ENCODE measurements at places on chromosomes 2 and 18.

DNA sequence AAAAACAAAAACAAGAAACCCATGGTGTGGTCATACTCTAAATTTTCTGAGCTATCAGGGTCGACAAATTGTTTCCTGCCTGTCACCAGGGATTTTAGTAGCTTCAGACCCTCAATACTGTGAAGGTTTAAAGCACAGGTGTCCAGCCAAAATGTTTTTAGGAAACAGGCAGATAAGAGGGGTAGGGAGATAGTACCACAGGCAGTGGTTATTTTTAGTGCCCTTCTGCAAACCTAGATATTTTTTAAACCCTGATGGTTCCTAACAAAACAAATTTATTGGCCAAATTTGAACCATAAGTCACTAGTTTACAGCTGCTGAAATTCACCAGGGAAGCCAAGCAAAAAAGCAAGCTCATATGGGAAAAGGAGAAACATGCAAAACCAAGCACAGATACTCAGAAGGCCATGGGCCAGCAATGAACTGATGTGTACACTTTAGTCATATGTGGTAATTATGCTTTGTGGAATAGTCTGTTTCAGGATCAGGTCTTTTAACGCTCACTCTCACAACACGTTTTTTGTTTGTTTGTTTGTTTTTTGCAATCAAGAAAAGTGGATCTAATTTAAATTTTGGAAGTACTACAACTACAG is 156.8 kb upstream of the STK17B start:
- DNase-seq = no peak

DNA sequence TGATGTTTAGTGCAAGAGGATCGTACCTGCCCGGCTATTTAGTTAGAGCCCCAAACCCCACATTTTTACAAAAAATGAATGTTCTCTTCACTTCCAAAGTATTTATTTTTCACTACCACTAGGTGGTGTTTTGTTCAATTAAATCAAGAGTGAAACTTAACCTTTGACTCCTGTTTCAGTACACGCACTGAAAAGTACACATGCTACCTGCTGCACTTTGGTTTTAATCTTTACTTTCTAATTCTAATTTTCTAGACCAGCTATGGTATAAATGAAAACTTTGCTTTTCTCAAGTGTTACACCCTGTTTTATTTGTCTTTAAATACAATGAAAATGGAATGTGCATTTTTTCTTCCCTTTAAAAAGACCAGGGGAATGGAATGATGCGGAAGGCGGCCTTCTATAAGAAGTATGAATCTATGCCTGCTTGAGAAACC is 31.4 kb upstream of the CHN1 start:
- DNase-seq = peak; percentile 17

- DNase-seq = no peak
Measured at GRCh38 chr18:48407358-48407757, 1.8 kb downstream of the ZBTB7C start.

DNA sequence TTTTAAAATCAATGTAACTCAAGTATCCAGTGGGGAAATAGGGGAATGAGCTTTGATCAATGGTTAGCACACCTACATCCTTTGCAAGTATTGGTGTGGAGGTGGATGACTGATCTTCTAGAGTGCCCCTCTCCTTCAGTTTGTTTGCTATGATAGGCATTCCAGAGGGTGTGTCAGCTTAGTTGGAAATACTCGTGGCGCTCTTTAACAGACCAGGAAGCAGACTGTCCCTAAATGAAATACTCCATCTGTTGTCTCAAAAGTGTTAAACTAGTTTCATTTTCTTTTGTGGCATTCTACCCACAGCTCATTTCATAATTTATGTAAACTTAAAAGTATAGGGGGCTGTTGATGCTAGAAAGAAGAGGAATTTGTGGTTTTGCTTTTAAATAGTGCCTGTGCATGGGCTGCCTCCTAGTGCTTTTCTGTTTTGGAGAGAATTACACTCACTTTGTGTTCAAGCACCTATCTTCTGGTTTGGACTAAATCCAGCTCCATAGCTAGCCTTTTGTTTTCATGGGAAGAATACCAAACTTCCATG is 66.2 kb downstream of the STAT1 start:
- peak; percentile 66 for DNase-seq

DNA sequence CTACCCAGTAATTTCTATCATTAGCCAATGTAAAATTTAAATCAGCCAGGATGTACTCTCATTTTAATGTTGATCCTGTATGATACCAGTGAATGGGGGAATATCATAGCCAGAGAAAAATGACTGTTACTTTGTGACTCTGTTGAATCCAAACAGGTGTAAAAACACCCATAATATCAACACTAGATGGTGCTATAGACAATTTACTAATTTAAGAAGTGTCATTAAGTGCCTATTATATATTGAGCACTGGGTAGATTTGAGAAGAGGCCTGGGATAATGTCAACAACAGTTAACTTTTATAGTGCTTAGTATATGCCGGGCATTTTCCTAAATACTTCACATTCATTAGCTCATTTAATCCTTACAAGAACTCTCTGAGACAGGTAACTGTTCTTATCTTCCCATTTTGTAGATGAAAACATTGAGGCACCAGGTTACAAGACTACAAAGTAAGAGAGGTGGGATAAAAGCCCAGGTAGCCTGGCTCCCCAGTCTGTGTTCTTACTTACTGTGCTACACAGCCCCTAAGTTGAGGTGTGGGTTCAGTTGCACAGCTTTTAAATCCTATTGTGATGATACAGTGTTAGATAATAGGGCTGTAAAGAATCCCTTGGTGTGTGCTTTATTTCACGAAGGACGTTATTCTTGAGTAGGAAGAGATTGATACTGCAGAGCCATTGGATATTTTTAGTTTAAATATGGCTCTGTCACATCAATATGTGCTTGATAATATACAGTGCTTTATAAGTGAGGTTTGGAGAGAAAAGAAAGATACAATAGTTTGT is 325.5 kb downstream of the AGPS start:
- DNase-seq = no peak

DNA sequence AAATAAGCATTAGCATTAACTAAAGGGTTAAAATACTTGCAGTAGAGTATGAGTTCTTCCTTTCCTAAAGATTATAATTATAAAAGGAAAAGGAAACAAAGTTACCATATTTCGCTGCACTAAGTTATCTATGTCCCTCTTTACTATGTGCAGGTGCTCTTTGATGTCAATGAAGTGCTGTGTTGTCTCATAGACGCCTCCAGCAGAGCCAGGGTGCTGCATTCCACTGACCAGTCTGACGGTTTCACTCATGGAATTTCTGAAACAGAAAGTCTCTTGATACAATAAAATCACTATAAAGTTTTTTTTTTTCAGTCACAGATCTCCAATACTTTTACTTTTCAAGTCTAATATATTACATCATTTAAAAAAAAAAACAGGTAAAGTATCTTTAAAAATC is 14.5 kb upstream of the CPLX4 start:
- no peak for DNase-seq

GRCh38 chr2:190482451-190482850 is 52.1 kb downstream of the NEMP2 start:
- DNase-seq = no peak

GRCh38 chr2:100832885-100833284 is 12.9 kb downstream of the NPAS2 start:
- no peak for DNase-seq

- DNase-seq = peak; percentile 1
Measured at GRCh38 chr18:61400716-61401115, 67.5 kb downstream of the CDH20 start.

DNA sequence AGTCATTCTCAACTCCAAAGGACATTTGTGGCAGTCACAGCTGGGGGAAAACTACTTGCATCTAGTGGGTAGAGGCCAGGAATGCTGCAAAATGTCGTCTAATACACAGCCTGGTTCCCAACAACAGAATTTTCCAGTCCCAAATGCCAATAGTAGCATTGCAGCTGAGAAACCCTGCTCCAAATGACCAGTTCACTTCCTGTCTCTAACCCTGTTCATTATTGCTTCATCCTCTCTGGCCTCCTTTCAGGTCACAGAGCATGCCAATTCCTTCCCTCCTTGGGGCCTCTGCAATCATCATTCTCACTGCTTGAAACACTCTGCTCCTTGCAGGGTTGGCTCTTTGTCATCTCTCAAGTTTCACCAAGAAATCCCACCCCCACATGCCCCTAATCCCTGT is 139.1 kb downstream of the IRS1 start:
- no peak for DNase-seq

- no peak for DNase-seq
Measured at GRCh38 chr18:48645427-48646002, 106.7 kb downstream of the CTIF start.

- peak; percentile 66 for DNase-seq
Measured at GRCh38 chr2:48531141-48531648, 1.2 kb downstream of the STON1 start.

- no peak for DNase-seq
Measured at GRCh38 chr2:86789687-86790133, 1.0 kb downstream of the CD8A start.

GRCh38 chr2:54673501-54673998 is 49.9 kb upstream of the EML6 start:
- no peak for DNase-seq
